ENCODE measurements at places on chromosomes 4 and X.

GRCh38 chrX:54825716-54826438, 18.3 kb downstream of the MAGED2 start:
- no peak for DNase-seq

GRCh38 chr4:148353571-148353970, 88.6 kb downstream of the NR3C2 start:
- no peak for DNase-seq

GRCh38 chr4:85938062-85938461, 421.8 kb downstream of the MAPK10 start:
- DNase-seq: no peak

DNA sequence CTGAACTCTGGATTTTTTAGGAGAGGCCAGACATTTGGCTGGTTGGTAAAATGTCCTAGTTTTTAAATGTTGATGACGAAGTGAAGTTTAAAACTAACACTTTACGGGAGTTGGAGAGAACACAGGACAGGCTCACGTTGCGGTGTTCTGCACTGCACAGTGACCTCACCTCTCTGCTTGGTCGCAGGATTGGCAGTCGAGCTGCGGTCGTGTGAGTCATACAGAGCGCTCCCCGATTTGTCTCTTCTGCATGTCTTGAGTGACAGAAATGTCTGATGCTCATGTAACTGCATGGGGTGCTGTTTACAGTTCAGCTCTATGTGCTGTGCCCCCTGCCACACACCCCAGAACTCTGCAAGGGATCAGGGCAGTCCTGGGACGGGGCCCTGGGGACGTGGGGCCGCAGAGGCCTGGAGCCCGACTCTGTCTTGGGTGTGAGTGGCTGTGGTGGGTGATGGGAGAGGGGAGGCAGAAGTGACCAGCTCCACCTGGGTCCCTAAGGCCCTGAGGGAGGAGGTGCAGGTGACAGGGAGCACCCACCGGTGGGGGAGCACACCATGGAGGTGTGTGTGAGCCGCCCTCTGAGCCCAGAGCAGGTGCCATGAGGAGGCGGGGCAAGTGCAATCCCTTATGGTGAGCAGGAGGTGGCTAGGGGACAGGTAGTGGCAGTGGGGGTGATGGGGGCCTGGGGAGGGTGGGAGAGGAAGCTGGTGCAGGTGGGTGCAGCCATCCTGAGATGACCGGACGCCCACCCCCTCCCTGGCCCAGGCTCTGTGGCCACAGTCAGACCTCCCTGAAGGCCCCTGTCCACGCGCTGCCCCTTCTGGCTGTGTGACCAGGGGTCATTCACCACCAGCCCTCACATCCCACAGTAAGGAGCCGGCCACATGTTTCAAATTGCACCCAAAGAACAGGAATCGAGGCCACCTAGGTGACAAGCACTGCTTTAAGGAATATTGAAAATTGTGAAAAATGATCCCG, 77.9 kb upstream of the ADRA2C start:
- DNase-seq: no peak

DNA sequence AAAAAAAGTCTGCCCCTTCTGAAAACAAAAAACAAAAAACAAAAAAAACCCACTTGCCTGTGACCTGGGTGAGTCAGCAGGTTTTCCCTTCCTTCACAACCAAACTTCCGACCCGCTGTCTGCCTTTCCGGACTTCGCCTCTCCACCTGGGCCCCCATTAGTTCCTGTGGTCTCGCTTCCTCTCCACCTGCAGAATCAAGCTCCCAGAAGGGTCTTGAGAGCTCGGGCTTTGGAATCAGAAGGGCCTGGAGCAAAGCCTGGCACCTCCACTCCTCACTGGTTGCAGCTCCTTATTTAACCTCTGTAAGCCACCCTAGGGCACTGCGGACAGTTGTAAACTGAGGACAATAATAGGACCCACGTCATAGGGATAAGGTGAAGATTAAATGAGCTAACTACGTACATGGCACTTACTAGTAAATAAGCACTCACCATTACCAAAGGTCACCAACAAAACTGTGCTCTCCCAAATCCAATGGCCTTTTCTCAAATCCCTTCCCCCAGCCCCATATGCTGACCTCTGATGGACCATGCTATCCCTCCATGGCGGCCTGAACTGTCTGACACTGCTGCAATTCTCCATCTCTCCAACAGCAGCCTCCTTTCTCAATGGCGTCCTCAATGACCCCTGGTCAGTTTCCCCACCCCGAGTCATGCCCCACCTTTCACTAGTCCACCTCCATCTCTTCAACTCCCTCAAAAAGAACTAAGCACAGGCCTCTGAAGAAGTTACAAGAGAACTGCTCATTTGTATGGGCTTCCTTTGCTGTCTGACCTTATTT, 64.2 kb downstream of the IRF2 start:
- no peak for DNase-seq

DNA sequence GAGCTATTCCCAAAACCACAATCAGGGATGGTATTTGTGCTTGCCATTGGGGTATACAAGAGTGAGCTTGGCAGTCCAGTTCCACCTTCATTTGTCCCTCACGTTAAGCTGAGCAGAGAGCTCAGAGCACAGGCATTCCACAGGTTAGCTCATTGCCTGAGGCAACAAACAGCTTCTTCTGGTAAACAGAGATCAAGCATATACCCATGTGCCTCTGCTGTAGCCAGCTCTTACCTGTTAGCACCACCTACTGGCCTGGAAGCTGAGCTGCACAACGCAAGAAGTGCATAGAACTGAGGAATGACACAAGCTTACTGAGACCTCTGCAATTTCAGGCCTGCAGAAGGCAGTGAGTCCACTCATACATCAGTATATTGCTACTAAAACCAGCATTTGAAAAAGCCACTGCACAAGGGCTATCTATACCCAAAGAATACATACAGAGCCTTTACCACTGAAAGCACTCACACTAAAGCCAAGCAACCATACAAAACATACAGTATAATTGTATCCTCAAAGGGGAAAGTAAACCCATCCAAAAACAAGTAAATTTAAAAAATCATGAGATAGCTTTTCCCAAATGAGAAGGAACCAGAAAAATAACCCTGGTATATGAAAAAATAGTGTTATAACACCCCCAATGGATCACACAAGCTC, 258.3 kb upstream of the GABRA2 start:
- no peak for DNase-seq

GRCh38 chr4:118973295-118973694, 84.6 kb downstream of the SYNPO2 start:
- no peak for DNase-seq

DNA sequence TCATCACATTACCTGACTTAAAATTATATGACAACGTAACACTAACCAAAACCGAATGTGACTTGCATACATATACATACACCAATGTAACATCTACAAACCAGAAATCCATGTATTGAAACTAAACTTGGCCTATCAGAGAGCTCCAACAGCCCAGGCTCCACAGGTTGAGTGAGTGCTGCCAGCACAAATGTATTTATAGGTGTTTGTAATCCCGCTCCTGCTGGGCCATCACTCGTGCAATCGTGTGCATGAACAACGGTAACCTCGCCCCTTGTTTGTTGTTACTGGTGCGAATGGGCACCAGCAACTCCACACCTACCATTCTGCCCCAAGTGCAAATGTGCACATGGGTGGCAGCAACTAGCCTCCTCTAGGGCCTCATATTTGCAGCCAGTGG, 285.7 kb upstream of the ZCCHC13 start:
- no peak for DNase-seq

- DNase-seq: no peak
Observed at GRCh38 chrX:117636826-117637225, 479.8 kb downstream of the KLHL13 start.

DNA sequence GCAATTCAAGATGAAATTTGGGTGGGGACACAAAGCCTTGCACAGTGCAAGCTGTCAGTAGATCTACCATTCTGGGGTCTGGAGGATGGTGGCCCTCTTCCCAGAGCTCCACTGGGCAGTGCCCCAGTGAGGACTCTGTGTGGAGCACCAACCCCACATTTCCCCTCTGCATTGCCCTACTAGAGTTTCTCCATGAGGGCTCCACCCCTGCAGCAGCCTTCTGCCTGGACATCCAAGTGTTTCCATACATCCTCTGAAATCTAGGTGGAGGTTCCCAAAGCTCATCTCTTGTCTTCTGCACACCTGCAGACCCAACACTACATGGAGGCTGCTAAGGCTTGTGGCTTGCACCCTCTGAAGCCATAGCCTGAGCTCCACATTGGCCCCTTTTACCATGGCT, 402.3 kb downstream of the RAB28 start:
- no peak for DNase-seq

DNA sequence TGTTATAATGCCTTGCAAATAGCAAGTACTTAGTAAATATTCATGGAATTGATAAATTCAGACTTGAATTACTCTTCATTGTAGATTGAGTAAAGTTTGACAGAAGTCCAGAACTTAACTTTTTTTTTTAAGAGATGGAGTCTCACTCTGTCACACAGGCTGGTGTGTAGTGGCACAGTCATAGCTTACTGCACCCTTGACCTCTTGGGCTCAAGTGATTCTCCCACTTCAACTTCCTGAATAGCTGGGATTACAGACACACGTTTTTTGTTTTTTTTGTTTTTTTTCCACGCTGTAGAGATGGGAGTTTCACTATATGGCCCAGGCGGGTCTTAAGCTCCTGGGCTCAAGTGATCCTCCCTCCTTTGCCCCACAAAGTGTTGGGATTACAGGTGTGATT, 32.1 kb downstream of the UBE2K start:
- no peak for DNase-seq

GRCh38 chrX:151753313-151754046, 18.9 kb downstream of the CNGA2 start:
- peak; percentile 25 for DNase-seq

- DNase-seq: no peak
Observed at GRCh38 chrX:13059637-13060499, 15.4 kb upstream of the FAM9C start.

DNA sequence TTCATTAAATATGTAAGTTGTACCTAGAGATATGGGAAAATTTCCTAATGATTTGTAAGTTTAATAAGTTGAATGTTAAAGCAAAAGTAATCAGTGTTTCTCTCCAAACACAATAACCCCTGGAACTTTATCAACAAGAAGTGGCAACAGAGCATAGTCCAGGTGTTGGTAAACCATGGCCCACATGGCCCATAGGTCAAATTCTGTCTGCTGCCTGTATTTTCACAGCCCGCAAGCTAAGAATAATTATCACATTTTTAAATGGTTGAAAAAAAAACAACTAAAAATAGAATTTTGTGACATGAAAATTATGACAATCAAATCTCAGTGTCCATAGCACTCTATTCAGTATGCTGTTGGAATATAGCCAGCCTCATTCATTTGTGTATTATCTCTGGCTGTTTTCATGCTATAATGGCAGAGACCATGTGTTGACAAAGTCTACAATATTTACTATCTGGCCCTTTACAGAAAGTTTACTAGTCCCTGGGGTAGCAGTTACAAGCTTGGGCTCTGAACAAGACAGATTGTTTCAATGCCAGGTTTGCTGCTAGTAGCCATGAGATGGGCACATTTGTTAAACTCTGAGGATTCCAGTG, 395.8 kb downstream of the GASK1B start:
- no peak for DNase-seq

GRCh38 chr4:62550121-62550520, 1350.0 kb downstream of the ADGRL3 start:
- no peak for DNase-seq

- peak; percentile 23 for DNase-seq
Observed at GRCh38 chr4:120918788-120919187, 3.7 kb downstream of the PRDM5 start.

GRCh38 chrX:67784712-67785111, 240.9 kb downstream of the AR start:
- no peak for DNase-seq

DNA sequence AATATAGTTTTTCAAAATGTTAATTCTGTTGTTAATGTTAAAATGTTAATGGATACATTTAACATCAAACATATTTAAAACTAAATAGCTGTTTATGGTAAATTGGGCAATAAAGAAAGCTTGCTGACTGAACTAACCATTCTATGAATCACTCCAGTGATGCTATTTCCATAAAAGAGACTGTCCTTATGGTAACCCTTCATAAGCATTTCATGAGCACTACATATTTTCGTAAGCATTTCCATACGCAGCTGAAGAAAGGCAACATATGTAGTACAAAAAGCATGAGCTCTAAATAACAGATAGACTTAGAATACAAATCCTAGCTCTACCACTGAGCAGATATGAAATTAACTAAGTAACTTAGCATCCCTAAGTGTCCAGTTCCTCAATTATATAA, 188.9 kb downstream of the COL25A1 start:
- DNase-seq: no peak
